Tibial artery (tissue), 4 donors: ENCODE measurements at places on chromosomes 5 and 9.
A peak's percentile ranks its signal among the peaks of the same experiment; 100 is the strongest.

DNA sequence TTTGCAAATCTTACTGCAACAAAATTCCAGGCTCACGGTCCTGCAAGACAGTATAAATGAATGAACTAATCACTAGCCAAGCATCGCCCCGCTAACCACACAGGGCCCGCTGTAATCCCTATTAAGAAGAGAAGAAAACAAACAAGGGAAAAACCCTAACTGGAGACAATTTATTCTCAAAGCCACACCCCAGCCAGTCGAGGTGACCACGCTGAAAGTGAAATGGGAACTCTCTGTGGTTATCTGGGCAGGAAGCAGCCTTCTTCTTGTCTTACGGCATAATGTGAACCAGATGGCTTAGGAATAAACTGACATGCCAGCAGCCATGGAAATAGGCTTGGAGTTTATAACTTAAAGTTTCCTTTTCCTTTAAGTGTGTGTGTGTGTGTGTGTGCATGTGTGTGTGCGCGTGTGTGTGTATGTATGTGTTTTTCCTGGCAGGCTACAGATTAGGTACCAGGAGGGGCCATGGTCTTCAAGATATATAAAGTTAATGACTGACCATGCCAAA lies 120.2 kb downstream of the SEMA6A start:
- no peak for DNase-seq

DNA sequence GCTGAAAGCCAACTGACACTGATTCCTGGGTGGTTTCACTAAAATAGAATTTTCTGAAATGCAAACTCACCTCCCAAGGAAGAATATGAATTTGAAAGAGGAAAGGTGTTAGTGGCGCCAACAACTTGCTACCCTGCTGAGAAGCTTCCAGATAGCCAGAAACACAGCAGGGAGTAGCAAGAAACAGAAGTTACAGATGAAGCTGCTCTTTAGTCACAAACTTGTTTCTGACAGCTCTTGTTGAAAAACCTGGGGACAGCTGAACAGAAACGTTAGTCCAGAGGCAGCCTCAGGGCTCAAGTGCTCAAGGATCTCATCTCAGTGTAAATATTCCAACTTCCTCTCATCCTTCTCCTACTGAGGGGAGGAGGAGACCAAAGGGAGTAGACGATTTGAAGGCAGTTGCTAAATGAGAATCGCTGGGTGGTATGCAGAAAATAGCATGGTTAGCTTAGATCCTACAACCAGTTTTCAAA lies 184.1 kb downstream of the PDE4D start:
- no peak for DNase-seq

DNA sequence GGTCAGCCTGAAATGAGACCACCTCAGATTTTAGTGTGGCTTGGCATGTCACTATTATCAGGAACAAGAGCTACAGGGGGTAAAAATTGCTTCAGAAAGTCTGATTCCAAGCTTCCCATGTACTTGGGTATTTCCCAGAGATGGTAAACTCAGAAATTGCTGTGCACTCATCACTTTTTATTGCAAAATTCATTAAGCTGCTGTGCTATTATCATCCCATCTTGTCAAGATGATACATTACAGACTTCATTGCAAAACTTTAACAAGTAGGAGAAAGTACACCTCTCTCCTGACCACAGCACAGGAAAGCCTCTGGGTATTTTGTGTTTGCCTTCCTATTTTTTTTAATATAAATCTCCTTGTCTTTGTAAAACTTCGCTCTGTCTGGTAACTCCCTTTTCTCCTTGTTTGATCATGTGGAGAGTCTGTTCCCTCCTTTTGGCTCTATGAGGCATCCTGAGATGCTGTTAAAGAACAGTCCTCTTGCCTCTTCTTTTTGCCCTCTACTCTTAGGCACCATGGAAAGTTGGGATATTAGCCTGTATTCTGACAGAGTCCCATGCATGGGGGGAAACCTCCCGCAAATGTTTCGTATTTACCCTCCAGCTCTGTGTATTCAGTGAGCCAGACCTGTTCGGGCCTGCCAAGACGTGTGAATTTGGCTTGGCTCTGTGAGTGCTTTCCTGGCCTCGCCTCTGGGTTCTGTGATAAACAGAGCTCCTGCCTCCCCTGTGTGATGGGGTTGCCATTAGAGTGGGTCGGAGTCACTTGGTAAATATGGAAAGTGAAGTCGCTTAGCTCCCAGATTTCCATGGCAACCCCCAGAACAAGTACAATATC lies 260.7 kb downstream of the NR3C1 start:
- DNase-seq, result peak; percentile 79

DNA sequence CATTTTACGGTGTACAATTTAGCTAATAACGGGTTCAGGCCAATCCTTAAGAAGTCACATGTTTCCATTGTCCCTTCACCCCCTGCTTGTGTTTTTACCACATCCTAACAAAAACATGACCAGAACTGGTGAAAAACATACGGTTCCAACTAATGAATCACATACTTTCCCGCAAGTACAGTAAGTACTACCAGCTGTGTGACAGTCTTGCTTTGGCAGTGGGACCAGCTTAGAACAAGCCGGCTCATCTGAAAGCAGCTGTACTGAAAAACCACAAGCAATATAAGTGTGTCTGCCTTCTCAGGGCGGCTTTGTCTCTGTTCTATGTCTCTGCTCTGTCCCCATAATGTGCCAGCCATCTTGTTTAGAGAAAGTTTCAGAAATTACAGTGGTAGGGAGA lies 242.5 kb downstream of the BNC2 start:
- no peak for DNase-seq

- no peak for DNase-seq
Observed at GRCh38 chr9:75376680-75377254, 288.5 kb downstream of the OSTF1 start.
